A375 (cell line): ENCODE measurements at places on chromosomes 12 and 14. TPM values are rescaled to one million over a fixed set of nuclear protein-coding genes. Genes with fewer than 3 reads are reported as not detected.

DDX51 gene
- 17.4 and 21.3 TPM in 2 replicates for total RNA-seq

SLC39A2 gene
- not detected in 2 replicates for total RNA-seq

OTX2 gene
- not detected in 2 replicates for total RNA-seq

SERPINA10 gene
- total RNA-seq = not detected in 2 replicates

CTSG gene
- total RNA-seq = not detected in 2 replicates

MYH6 gene
- total RNA-seq = not detected in 2 replicates
